ENCODE measurements at places on chromosomes 5 and 9. TPM values are rescaled to one million over a fixed set of nuclear protein-coding genes. Genes with fewer than 3 reads are reported as not detected.

Gene SPAG8
- 0.66 TPM for total RNA-seq

- H3K36me3 ChIP-seq = peaks cover 30% of the 10 kb centered on the region
- H3K27ac ChIP-seq = peak overlapping the region; percentile 84
- H3K4me1 ChIP-seq = peaks cover 77% of the 10 kb centered on the region
- H3K27me3 ChIP-seq = no peaks in the 10 kb centered on the region
Measured at GRCh38 chr9:91159664-91160121, 202.0 kb downstream of the AUH start.

GRCh38 chr5:156164306-156164705, 162.7 kb upstream of the SGCD start:
- no peaks in the 10 kb centered on the region for H3K27me3 ChIP-seq
- no peak overlapping the region for H3K27ac ChIP-seq
- H3K4me1 ChIP-seq = no peaks in the 10 kb centered on the region
- no peak for DNase-seq

GRCh38 chr9:87567571-87567970, 69.9 kb downstream of the DAPK1 start:
- H3K36me3 ChIP-seq = no peaks in the 10 kb centered on the region
- H3K27me3 ChIP-seq = no peaks in the 10 kb centered on the region
- DNase-seq = no peak
- no peak overlapping the region for H3K27ac ChIP-seq
- H3K4me3 ChIP-seq = no peak overlapping the region

DNA sequence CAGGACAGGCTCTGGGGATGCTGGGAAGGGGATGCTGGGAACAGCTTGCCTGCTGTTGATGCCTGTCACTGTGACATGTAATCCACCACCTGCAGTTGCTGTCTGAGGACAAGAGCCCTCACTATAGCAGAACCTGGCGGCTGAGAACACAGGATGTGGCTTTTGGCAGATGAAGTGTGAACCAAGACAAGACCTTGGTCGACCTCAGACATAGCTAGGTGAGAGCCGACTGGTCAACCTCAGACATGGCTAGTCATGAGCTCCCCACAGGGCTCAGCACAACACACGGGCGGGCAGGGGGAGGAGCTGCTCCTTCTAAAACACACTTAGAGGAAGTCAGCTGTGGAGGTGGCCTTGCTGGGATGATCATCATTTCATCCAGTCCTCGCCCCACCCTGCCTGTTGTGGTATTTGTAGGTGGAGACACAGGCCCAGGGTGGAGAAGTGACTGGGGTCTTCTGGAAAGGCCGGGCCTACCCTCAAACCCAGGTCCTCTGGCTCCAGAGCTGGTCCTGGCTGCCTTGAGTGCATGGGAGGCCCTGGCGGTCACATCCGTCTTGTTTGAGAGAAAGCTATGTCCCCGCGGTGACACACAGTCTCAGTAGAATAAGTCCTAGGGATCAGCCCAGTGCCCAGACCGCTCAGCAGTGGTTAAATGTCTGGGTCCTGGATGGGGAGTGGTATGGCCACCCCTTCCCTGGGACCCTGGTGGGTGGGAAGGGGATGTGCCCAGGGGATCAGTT, 6.1 kb downstream of the SUSD3 start:
- peaks cover 37% of the 10 kb centered on the region for H3K36me3 ChIP-seq
- no peaks in the 10 kb centered on the region for H3K27me3 ChIP-seq
- peaks cover 84% of the 10 kb centered on the region for H3K4me1 ChIP-seq
- peak overlapping the region; percentile 96 for H3K27ac ChIP-seq
- H3K4me3 ChIP-seq = peak overlapping the region; percentile 91
- peak; percentile 91 for DNase-seq

DNA sequence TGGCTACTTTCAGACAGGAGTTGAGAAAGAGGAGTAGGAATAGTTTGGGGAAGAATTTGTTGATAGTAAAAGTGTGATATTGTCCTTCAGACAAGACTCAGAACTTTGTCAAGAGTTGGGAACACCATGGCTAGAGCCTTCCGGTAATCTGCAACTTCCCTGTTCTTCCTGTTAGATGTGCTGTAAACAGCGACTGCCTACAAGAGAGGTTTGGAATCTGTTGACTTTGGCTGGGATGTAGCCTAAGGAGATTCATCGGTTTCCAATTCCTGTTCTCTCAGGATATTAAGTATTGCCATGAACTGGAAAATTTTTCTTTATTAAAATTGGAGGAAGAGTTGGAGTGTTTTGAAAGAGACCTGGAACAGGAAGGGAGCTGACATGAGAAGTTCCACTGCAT, 43.9 kb downstream of the ARHGAP26 start:
- H3K36me3 ChIP-seq = peaks cover 9% of the 10 kb centered on the region
- H3K4me1 ChIP-seq = peaks cover 54% of the 10 kb centered on the region
- H3K27ac ChIP-seq = no peak overlapping the region
- no peaks in the 10 kb centered on the region for H3K27me3 ChIP-seq

All from activated T-helper 1 cell treated with anti-CD3 and anti-CD28 coated beads, Interleukin-12 subunit alpha, Interleukin-12 subunit beta, Interleukin-2, Interleukin-4 antibody, amounts not matched to agents 30 ng/mL and 10 ng/mL and 1 ng/mL, durations not matched to agents 14 hours and 24 hours and 36 hours (primary cell).